SIG-M5 (cell line): ENCODE measurements at places on chromosomes 7 and 10.

- DNase-seq = no peak
Observed at GRCh38 chr7:159122276-159122675, 22.4 kb downstream of the VIPR2 start.

DNA sequence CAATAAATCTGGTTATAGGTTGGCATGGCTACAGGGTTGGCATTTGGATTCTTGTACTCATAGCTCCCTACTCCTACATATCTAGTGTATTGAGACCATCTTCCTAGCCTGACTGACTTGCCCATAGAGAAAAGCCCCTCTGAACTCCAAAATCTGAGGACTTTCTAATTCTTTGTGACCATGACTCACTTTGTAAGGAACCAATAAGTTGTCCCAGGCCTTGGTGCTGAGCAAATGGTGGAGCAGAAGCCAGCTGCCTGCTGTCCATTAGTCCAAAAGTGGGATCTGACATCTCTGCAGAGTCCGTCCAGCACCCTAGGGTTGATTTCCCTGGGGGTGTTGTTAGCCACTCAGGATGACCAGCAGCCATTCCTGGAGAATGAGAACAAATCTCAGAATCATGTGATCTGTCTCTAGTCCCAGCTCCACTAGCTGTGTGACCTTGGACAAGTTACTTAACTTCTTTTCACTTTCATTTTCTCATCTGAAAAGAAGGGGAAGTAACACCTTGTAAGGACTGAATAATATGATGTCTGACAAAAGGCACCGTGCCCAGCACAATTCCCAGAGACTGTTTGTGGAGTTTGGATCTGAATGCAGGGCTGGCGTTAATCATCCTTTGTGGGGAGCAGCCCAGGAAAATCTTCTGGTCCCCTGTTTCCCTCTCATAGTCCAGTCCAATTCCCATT, 44.1 kb downstream of the MTURN start:
- no peak for DNase-seq

DNA sequence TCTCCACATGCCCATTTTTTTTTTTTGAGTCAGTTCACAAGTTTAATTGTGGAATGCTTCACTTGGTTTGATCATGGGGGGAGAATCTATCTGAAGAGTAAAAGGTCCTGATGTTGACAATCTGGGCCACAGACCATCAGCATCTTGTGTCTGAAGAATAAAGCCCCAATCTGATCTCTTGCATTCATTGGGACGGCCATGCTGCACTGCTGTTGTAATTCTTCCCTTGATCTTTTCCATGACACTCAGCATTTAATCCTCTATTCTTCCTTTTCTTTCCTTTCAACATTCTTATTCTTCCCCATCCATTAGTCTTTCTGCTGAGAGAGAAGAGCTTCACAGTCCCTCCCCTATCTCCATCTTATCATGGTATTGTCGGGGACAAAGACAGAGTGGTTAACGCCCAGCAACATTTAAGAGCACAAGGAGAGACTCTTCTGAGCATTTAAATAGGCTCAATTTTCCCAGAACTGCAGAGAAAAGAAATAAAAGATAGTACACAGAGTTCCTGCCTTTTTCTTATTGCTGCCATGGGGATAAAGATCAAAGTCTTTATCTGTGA, 1157.3 kb downstream of the SORCS3 start:
- DNase-seq = no peak

GRCh38 chr10:33189363-33189762, 145.1 kb downstream of the NRP1 start:
- DNase-seq = no peak

DNA sequence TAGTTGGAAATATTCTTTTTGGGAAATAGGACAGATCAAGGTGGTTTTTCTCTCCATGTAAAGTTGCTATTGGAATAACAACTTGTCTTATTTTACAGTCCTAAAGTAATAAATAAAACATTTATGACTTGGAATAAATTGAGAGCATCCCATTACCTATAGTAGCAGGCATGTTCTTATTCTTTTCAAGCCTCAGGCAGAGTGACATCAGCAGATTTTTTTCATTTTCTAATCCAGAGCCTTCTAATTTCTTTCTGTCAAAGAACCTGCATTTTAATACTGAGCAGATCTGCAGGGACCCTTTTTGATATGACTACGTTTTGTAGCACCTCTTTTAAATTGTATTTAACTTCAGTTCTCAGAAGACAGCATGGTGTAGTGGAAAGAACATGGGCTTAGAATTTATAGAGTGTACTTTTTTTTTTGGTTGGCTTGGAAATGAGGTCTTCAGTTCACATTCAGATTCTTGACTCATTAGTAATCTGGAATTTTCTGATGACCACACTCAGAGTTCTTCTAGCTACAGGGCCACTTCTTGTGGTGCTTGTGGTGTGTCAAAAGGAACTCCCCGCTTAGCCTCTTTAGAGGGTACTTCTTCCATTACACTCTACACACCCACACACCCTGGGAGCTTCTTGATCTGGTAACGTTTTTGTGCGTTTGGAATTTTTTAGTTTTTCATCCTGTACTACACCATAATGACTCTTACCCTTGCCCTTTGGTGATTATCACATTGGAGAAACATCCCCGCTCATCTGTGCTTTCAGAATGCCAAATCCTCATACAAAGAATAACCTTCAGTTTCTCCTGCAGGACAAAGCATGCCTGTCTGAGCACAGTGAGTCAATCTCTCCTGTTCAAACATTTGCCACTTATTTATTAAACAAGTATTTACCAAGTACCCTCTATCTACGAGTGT, 34.6 kb downstream of the AGK start:
- no peak for DNase-seq

DNA sequence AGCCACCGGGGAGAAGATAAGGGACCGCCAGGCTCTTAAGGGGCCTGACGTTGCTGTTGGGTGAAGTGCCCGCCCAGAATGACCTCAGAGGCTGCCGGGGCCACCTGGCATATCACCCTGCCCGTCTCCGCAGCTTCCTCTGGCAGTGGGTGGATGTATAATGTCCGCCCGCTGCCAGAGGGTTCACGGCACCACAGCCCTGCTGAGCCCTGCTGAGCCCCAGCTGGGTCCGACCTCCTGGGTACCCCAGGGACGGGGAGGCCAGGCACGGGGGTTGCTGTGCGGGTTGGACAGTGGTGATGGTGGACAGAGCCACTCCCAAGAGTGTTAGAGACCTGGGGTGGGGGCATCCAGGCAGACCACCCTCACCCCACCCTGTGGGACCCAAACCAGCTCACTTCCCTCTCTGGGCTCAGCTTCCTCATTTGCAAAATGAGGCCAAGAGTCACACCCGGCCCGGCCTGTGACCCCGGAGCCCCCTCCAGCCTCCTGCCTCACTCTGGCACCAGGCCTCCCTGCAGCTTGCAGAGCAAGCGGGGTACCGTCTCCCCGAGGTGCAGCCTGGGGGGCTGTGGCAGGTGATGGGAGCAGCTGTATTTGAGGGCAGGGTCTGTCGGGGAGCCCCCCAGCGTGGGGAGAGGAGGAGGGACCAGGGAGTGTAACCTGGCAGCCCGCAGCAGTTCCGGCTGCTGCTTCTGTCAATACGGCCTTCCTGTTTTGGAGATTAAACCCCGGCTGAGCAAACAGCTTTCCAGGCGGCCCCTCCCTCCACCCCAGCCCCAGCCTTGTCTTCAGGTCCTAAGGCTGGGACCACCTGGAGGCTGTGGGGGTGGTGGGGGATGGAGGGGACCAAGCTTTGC, 8.4 kb upstream of the LFNG start:
- no peak for DNase-seq

GRCh38 chr10:6617309-6618076, 37.4 kb upstream of the PRKCQ start:
- no peak for DNase-seq

DNA sequence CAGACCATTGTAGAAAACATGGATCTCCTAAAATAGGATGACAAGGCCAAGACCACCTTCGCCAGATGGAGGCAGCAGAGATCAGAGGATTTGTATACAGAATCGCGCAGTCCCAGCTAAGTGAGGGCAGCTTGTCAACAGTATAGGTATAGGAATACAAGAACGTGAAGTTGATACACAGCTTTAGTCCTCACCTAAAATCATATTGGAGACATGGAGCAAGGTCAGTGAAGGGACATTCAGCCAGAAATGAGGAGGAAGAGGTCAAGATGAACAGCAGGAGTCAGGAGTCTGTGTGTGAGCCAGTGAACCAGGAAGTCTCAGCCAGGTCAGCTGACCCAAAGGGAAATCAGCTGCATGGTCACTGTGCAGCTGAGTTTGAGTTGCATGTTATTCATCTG, 263.4 kb upstream of the PRKCQ start:
- no peak for DNase-seq

- no peak for DNase-seq
Observed at GRCh38 chr7:18132811-18133210, 105.2 kb upstream of the PRPS1L1 start.

DNA sequence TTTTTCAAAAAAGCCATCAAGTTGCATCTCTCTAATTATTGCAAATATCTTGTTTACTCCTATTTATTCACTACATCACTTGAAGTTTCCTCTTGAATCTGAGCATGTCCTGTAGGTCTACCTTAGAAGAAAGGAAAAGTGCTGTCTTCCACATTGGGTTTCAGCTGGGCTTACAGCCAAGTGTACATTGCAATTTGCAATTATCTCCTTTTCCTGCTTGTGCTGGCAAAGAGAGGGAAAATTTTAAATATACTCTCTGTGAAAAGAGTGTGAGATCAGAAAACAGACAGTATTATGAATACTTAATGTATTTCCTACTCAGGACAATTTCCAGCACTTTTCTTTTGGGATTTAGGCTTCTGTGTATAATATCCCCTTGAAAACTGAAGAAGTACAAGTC, 839.7 kb downstream of the CNTNAP2 start:
- DNase-seq = no peak

DNA sequence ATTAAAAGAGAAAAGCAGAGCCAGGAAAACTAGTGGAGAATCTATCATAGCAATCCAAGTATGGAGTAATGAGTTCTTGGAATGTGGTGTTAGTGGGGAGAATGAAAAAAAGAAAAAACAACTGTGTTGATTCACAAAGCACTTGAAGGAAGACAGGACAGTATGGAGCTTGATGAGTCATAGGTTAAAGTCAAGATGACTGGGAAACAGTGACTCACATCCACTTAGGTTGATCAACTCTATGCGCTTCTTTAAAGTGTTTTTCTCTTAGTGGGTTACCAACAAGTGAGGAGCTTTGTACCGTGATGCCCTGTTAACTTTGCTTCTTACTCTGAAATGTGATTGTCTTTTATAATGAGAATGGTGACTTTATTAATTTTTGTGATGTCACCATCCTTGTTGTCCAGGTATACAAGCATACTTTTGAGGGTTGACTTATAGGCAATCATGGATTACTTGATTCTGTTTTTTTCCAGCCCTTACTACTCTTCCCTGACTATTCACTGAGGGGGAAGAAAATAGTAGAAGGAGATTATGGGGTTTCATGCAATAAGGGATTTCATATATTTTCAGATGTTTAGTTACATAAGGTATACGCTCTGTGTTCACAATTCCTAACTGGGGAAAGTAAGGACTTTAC, 32.1 kb upstream of the MDFIC start:
- peak; percentile 24 for DNase-seq

DNA sequence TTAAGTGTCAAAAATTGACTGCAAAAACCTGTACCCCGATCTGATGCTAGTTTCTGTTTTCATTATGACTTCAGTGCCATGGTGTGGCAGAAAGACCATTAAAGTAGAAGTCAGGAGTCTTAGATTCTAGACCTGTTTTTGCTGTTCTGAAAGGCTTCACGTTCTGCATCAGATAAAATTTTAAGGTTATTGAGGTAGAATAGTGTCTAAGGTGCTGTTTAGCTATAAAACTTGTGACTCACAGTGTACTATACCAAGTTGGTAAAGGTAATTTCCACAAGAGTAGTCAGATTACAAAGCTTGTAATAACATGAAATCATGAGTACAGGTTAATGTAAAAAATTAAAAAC, 38.6 kb downstream of the ZNRF2 start:
- no peak for DNase-seq

DNA sequence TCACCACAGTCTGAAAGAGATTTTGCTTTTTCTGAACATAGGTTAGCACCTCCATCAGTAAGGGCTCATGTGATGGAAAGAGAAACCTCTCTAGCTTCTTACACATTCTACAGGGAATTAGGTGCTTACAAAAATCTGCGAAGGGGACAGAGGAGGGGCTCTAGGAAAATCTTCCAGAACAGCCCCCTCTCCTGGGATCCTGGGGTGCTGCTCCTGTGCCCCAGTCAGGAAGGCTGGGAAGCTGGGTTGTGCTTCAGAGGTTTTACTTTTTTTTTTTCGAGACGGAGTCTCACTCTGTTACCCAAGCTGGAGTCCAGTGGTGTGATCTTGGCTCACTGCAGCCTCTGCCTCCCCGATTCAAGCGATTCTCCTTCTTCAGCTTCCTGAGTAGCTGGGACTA, 7.5 kb upstream of the FAM171A1 start:
- no peak for DNase-seq

DNA sequence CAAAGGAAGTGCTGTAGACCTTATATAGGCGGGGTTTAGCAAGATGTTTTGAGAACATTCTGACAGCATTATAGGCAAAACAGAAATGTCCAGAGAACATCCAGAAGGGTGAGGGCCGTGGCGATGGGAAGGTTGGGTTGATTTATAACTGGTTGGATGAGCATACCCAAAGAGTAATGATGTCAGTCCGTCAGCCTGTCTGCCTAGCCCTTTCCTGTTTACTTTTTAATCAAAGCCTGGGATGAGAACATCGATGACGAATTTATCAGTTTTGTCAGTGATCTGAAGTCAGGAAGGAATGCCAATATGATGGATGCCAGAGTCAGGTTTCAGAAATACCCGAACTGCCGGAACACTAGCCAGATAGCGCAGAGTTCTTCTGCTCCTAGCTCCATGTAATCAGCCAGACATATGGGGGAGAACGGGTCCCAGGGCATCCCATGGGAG, 33.8 kb upstream of the TRIM8 start:
- DNase-seq = no peak

DNA sequence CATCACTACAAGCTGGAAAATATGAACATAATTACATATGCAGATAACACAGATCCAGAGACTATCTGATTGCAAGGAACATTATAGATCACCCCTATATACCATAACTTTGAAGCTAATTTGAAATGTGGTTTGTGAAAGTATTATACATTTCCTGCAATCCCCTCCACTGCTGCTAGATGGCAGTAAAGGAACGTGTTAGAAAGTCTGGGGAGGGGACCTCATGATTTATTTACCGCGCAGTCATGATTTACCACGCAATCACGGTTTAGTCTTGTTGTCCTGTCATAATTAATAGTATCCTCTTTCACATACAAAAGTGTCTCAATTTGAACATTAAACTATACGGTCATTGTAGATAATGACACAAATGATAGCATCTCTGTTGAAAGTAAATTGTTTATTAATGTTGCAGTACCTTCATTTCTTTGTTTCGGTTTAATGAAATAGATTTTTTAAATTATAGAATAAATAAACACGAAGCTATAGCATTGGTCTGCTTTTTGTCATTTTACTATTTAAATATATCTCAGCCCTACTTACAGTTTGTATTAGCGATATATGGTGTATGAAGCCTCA, 145.3 kb upstream of the PRSS1 start:
- no peak for DNase-seq

- DNase-seq = no peak
Observed at GRCh38 chr10:5184987-5185775, at the start of gene AKR1C8. Gene AKR1C8 (minus strand): TSS chr10:5185150. CDS start chr10:5185104, 46 bp downstream.

GRCh38 chr10:49369216-49370162, 26.4 kb downstream of the DRGX start:
- DNase-seq = no peak
